Neural progenitor cell (in vitro differentiated cells): ENCODE measurements at places on chromosomes 13 and 19.

- no peak for DNase-seq
Observed at GRCh38 chr13:101204270-101205020, 211.9 kb downstream of the NALCN start.

GRCh38 chr19:38362076-38362945, 12.1 kb upstream of the PSMD8 start:
- DNase-seq, result peak; percentile 95

DNA sequence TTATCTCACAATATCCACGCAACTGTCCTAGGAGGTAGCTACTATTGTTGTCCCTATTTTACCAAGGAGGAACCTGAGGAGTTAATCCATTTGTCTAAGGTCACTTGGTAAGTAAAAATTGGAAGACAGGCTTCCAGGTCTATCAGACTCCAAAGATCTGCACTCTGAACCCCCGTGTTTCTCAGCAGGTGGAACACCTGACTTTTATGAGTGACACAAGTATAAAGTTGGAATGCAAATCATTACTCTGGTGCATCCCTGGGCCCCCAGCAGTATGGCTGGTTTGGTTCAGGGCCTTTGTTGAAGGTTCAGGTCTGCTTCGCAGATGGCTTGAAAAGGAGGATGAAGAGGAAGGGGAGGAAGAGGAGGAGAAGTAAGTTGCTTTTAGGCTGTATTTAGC, 46.0 kb downstream of the RGCC start:
- DNase-seq, result no peak

DNA sequence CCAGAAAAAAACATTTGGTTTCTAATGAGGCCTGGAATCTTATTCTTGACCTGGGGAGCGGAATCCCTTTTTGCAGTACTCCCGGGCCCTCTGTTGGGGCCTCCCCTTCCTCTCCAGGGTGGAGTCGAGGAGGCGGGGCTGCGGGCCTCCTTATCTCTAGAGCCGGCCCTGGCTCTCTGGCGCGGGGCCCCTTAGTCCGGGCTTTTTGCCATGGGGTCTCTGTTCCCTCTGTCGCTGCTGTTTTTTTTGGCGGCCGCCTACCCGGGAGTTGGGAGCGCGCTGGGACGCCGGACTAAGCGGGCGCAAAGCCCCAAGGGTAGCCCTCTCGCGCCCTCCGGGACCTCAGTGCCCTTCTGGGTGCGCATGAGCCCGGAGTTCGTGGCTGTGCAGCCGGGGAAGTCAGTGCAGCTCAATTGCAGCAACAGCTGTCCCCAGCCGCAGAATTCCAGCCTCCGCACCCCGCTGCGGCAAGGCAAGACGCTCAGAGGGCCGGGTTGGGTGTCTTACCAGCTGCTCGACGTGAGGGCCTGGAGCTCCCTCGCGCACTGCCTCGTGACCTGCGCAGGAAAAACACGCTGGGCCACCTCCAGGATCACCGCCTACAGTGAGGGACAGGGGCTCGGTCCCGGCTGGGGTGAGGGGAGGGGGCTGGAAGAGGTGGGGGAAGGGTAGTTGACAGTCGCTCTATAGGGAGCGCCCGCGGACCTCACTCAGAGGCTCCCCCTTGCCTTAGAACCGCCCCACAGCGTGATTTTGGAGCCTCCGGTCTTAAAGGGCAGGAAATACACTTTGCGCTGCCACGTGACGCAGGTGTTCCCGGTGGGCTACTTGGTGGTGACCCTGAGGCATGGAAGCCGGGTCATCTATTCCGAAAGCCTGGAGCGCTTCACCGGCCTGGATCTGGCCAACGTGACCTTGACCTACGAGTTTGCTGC, at the start of gene ICAM4:
TSS of gene ICAM4 (plus strand) at position 153 of the 935 bp plus-strand sequence. CDS start at position 211, 58 bp downstream.
- peak; percentile 78 for DNase-seq

- DNase-seq, result peak; percentile 84
Observed at GRCh38 chr13:52159159-52159982, at the start of gene NEK3. TSS of gene NEK3 (minus strand) at chr13:52159597. CDS start at chr13:52156191, 3,406 bp downstream.

GRCh38 chr19:29665215-29665825, at the start of gene PLEKHF1:
TSS of gene PLEKHF1 (plus strand) at chr19:29665461. CDS start at chr19:29673840, 8,379 bp downstream.
- DNase-seq, result peak; percentile 93

GRCh38 chr13:71323266-71323665, 543.7 kb downstream of the DACH1 start:
- no peak for DNase-seq

GRCh38 chr19:45920458-45920857, 5.9 kb upstream of the NANOS2 start:
- no peak for DNase-seq

DNA sequence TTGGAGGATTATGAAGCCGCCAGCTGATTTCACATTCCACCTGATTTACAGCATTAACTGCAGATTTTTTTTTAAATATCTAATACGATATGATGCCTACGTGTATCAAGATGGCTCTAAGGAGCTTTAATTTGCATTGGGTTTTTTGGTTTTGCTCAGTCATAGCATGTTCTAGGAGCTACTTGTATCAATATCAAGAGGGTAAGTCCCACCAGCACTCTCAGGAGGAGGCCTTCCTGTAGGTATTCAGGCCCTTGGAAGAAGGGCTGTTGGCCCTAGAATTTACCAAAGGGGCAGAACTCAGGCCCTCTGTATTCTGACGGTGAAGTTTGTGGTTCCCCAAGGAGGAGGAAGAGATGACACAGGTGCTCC, 97.2 kb upstream of the IPO5 start:
- no peak for DNase-seq

DNA sequence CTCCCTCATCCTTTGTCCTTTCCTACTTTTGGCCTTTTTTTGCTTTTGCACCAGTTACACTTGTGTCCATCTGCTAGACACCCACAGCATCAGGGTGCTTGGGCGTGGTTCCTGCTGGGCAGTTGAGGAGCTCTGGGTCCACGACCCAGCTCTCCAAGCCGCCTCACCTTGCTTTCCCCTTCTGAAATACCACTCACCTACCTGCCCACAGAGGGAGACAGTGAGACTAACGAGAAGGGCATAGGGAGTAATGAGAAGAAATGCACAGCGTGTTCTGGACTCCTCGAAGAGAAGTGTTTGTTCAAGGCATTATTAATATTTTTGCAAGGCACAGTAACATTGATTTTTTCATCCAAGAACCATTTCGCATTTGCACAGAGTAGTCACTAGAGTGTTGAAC, 92.9 kb downstream of the DNAJC15 start:
- no peak for DNase-seq

- DNase-seq, result no peak
Observed at GRCh38 chr19:46195104-46195503, 34.4 kb upstream of the IGFL1 start.
